Bladder microvascular endothelial cell (primary cell): ENCODE measurements at places on chromosomes 13 and 19. TPM values are rescaled to one million over a fixed set of nuclear protein-coding genes. Genes with fewer than 3 reads are reported as not detected.

The IGFL3 gene
- total RNA-seq = 0.19 TPM in 1 of 2 replicates, not detected in the other

The PSG7 gene
- total RNA-seq = not detected in 2 replicates

The LRRC63 gene
- under 0.01 and 0.13 TPM in 2 replicates for total RNA-seq

The LIM2 gene
- total RNA-seq = not detected in 2 replicates

The TNNT1 gene
- 1.4 and 4.7 TPM in 2 replicates for total RNA-seq

The ZNF135 gene
- 0.97 and 2.6 TPM in 2 replicates for total RNA-seq

The TMEM145 gene
- not detected in 2 replicates for total RNA-seq

The TNFRSF19 gene
- 0.16 and 0.19 TPM in 2 replicates for total RNA-seq

The CLC gene
- not detected in 2 replicates for total RNA-seq

The HMGB1 gene
- total RNA-seq = 269 and 291 TPM in 2 replicates

The BLVRB gene
- total RNA-seq = 53.3 and 67.3 TPM in 2 replicates

The ICAM3 gene
- 10.5 and 20.9 TPM in 2 replicates for total RNA-seq

The MIR17HG gene
- total RNA-seq = 5.8 and 12.8 TPM in 2 replicates

The S1PR5 gene
- 0.13 and 0.16 TPM in 2 replicates for total RNA-seq

The GZMM gene
- total RNA-seq = not detected in 2 replicates

The SMIM44 gene
- not detected in 2 replicates for total RNA-seq

The RNF225 gene
- total RNA-seq = not detected in 2 replicates

The IL12RB1 gene
- 0.31 and 0.49 TPM in 2 replicates for total RNA-seq

The NLRP5 gene
- not detected in 2 replicates for total RNA-seq

The VSIG10L gene
- total RNA-seq = under 0.01 and 0.06 TPM in 2 replicates

The ZNF667 gene
- total RNA-seq = 1.5 and 4.5 TPM in 2 replicates

The TTYH1 gene
- total RNA-seq = not detected in 2 replicates

The CD37 gene
- total RNA-seq = not detected in 2 replicates

The PALM gene
- 13.6 and 65.8 TPM in 2 replicates for total RNA-seq

The MUC16 gene
- not detected in 2 replicates for total RNA-seq

The ZNF154 gene
- 1.3 and 1.4 TPM in 2 replicates for total RNA-seq

The TEX26 gene
- not detected in 2 replicates for total RNA-seq

The ZNF723 gene
- total RNA-seq = not detected in 2 replicates

The OR7C1 gene
- total RNA-seq = not detected in 2 replicates
